ENCODE measurements at places on chromosomes 2 and 18.

GRCh38 chr2:150247481-150247880, 240.0 kb downstream of the RND3 start:
- no peak overlapping the region for H3K4me3 ChIP-seq
- no peaks in the 10 kb centered on the region for H3K27me3 ChIP-seq
- H3K4me1 ChIP-seq: no peaks in the 10 kb centered on the region
- H3K27ac ChIP-seq: no peak overlapping the region
- H3K36me3 ChIP-seq: no peaks in the 10 kb centered on the region

DNA sequence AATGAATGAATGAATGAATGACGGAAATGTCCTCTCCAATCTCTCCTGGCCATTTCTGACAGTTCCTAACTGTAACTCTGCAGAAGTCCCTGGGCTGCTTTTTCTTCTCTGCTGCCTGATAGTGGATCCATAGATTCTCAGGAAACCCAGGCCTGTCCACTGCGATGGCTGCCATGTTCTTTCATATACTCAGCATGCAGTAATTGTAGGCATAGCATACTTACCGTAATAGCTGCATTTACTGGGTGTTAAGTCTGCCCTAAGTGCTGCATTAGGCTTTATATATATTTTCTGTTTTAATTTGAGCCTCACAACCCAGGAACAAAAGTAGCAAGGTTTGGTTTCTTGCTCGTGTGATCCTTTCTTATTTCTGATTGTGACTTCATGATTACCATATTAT, 122.9 kb downstream of the DCC start:
- DNase-seq: no peak
- H3K27ac ChIP-seq: no peak overlapping the region
- H3K4me1 ChIP-seq: no peaks in the 10 kb centered on the region
- H3K36me3 ChIP-seq: no peaks in the 10 kb centered on the region

- no peak overlapping the region for H3K4me3 ChIP-seq
- H3K27ac ChIP-seq: no peak overlapping the region
- no peaks in the 10 kb centered on the region for H3K4me1 ChIP-seq
- no peak for DNase-seq
- no peaks in the 10 kb centered on the region for H3K36me3 ChIP-seq
Observed at GRCh38 chr18:80229766-80230745, 17.3 kb downstream of the PARD6G start.

DNA sequence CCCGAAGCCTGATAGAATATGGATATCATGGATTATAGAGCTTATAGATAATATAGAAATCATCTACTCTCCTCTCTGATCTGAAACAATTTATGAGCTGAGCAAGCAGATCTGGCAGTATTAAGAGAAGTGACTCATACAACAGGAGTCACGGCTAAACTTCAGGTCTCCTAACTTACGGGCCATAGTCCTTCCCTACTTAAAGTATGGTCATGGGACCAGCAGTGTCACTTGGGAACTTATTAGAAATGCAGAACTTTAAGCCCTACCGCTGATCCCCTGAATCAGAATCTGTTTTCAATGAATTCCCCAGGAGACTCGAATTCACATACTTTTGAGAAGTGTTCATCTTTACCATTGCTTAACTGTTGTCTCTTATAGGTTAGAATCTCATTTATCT, 195.7 kb upstream of the FANCL start:
- no peak for DNase-seq
- no peaks in the 10 kb centered on the region for H3K27me3 ChIP-seq
- H3K36me3 ChIP-seq: no peaks in the 10 kb centered on the region
- no peak overlapping the region for H3K27ac ChIP-seq
- no peak overlapping the region for H3K4me3 ChIP-seq

DNA sequence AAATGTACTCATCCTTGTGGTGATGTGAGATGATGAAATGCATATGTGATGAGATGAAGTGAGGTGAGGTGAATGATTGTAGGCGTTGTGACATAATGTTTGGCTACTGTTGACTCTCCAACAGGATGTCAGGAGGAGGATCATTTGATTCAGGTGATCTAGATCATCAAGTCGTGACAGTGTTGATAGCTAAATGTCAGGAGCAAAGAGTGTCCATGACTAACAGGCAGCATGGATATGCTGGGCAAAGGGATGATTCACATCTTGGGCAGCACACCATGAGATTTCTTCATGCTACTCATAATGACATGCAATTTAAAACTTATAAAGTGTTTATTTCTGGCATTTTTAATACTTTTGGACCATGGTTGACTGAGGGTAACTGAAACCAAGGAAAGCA, 40.2 kb upstream of the UBXN4 start:
- no peaks in the 10 kb centered on the region for H3K27me3 ChIP-seq
- no peaks in the 10 kb centered on the region for H3K4me1 ChIP-seq
- no peak overlapping the region for H3K27ac ChIP-seq
- H3K4me3 ChIP-seq: no peak overlapping the region
- H3K36me3 ChIP-seq: no peaks in the 10 kb centered on the region
- DNase-seq: no peak

DNA sequence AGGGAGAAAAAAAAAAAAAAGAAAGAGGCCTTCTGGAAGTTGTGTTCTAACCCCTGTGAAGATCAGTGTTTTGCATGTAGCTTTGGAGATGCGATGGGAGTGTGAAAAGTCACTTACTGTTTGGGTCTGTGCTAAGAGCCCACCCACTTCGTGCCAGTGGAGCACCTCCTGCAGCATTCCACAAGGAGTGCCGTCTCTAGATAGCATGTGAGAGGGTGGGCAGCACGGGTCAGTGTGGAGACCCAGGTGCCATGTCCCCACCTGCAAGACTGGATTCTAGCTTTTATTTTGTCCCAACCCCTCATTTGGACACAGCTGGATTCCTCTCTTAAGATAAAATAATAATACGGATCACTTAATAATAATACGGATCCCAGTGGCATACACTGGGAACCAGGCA, 12.5 kb upstream of the TMEM185B start:
- H3K4me1 ChIP-seq: no peaks in the 10 kb centered on the region
- no peak for DNase-seq
- no peaks in the 10 kb centered on the region for H3K36me3 ChIP-seq
- no peak overlapping the region for H3K27ac ChIP-seq

GRCh38 chr2:212667751-212668316, 129.2 kb upstream of the ERBB4 start:
- H3K4me1 ChIP-seq: no peaks in the 10 kb centered on the region
- H3K4me3 ChIP-seq: no peak overlapping the region
- no peaks in the 10 kb centered on the region for H3K36me3 ChIP-seq
- H3K27me3 ChIP-seq: no peaks in the 10 kb centered on the region
- no peak for DNase-seq

DNA sequence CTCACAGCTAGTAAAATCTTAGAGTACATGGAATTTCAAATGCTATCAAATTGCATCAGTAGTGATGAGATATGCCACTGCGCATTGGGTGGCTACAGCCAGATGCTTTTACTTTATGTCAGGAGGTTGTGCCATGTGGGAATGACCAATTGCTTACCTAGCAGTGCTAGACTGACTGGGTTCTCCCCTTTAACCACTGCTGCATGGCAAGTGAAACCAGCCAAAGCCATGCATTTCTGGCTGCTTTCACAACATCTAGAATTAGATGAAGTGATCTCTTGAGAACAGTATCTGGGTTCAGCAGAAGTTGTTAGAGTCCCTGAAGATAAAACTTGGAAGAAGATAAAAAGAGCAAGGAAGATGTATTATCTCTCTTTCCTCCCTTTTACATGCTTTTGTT, 1174.2 kb upstream of the CDH2 start:
- DNase-seq: no peak
- H3K27ac ChIP-seq: no peak overlapping the region
- H3K4me3 ChIP-seq: no peak overlapping the region
- no peaks in the 10 kb centered on the region for H3K27me3 ChIP-seq

GRCh38 chr2:230205034-230205433, 14.8 kb downstream of the SP110 start:
- no peak overlapping the region for H3K4me3 ChIP-seq
- DNase-seq: no peak
- peaks cover 7% of the 10 kb centered on the region for H3K4me1 ChIP-seq
- H3K27ac ChIP-seq: no peak overlapping the region
- peaks cover 5% of the 10 kb centered on the region for H3K36me3 ChIP-seq

- H3K36me3 ChIP-seq: no peaks in the 10 kb centered on the region
- DNase-seq: no peak
- H3K4me3 ChIP-seq: no peak overlapping the region
- H3K4me1 ChIP-seq: no peaks in the 10 kb centered on the region
Observed at GRCh38 chr2:166090346-166090745, 37.5 kb downstream of the SCN1A start.

GRCh38 chr2:56314796-56315195, 131.0 kb downstream of the CCDC85A start:
- H3K36me3 ChIP-seq: no peaks in the 10 kb centered on the region
- no peak overlapping the region for H3K4me3 ChIP-seq
- no peaks in the 10 kb centered on the region for H3K27me3 ChIP-seq
- DNase-seq: no peak

GRCh38 chr2:110140401-110140800, 24.8 kb upstream of the MALL start:
- no peak overlapping the region for H3K27ac ChIP-seq
- H3K27me3 ChIP-seq: no peaks in the 10 kb centered on the region
- no peak for DNase-seq
- peaks cover 3% of the 10 kb centered on the region for H3K36me3 ChIP-seq
- no peaks in the 10 kb centered on the region for H3K4me1 ChIP-seq
- no peak overlapping the region for H3K4me3 ChIP-seq

GRCh38 chr18:1244397-1245122, 339.9 kb downstream of the ADCYAP1 start:
- no peaks in the 10 kb centered on the region for H3K36me3 ChIP-seq
- no peak for DNase-seq
- H3K4me3 ChIP-seq: no peak overlapping the region
- H3K4me1 ChIP-seq: no peaks in the 10 kb centered on the region
- no peak overlapping the region for H3K27ac ChIP-seq

DNA sequence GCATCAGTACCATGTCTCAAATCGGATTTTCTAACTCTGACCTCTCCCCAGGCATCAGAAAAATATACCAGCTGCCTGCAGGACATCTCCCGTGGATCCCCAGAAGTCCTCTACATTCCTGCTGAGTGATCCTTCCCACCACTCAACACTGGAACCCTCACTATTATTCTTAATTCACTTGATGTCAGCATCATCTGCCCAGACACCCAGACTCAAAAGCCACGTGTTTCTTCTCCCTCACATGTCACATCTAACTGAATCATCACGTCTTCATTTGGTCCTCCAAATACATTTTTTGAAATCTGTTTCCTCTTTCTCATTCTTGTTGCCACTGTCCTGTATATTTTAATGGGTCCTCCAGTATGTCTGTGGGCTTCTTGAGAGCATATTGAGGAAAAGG, 218.6 kb downstream of the HRH4 start:
- no peak for DNase-seq
- H3K4me3 ChIP-seq: no peak overlapping the region
- H3K36me3 ChIP-seq: no peaks in the 10 kb centered on the region
- no peaks in the 10 kb centered on the region for H3K27me3 ChIP-seq
- no peaks in the 10 kb centered on the region for H3K4me1 ChIP-seq

DNA sequence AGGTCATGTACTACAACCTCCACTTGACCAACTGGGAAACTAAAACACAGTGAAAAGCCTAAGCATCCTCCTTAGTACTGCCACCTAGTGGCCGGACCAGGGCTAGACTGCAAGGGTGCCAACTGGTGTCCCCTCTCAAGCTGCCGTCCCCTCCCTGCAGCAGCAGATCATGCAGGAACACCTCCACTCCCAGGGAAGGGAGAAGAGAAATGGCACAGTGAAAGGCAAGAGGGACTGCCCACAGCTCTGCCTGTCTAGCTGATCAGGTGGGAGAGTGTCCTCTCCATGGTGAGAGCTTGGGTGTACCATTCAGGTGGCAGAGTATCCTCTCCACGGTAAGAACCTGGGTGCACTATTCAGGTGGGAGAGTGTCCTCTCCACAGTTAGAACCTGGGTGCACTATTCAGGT, 78.1 kb downstream of the AAK1 start:
- no peak overlapping the region for H3K27ac ChIP-seq
- no peaks in the 10 kb centered on the region for H3K36me3 ChIP-seq
- H3K27me3 ChIP-seq: no peaks in the 10 kb centered on the region
- H3K4me1 ChIP-seq: no peaks in the 10 kb centered on the region

Data from kidney (tissue), 22 donors.